Occipital lobe (tissue), 3 donors: ENCODE measurements at places on chromosomes 4 and X.

DNA sequence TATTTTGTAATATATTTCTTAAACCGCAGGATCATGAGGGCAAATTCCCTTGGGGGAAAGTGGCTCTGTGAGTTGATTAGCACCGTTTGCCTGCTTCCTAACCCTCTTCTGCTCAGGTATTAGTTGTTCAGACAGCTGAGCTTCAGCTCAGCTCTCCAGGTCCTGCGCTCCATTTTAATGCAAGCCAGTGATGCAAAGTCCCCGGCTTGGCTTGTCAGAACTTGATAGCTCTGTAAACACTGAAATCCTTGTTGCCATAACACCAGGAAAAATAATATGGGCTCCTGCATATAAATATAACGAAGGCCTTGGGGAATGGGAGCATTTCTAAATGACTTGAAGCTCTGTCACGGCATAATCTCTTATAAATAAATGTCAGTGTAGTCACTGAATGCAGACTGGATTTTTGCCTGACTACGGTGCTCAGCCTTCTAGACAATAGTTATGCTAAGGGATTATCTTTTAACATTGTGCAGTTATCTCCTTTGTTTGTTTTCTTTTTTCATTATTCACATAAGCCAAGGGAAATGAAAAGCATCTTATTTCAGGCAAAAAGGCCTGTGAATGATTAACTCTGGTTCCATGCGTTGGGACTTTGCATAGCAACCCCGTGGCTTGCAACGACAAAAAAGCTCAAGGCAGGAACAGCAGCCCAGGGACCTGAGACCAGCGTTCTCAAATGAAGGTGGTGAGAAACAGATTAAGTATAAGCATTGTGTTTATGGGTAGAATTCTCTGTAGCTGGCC, 253.2 kb downstream of the SPRY1 start:
- DNase-seq, result no peak

DNA sequence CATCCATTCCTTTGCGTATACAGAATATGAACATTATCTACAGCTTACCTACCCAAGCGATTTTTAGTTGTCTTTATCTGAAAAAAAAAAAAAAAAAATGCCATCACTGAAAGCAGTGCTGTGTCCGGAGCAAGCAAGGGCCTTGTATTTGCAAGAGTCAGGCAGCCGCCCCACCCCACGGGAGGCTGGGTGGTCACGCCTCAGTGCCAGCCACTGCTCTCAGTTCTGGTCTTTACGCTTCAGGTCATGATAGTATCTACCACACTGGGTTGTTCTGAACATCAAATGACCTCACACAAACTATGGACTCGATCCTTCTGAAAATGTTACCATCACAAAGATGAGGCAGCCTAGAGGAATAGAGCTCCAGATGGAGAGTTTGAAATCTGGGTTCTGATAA, 62.7 kb upstream of the HELT start:
- no peak for DNase-seq

DNA sequence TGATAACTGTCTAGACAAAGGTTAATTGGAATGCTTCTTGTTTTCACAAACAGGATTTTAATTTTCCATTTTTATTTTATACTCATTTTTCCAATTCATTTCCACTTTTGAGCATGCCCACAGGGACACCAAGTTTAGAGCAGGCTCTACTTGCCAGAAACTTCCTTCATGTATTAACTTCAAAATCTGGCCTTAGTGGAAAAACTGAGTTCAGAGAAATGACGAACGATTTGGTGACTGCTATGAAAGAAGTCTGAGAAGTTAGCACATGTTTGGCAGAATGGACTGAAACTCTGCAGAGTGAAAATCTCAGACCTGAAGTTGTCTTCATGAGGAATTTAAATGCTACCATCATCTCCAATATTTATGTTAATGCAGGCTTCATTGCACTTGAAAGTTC, 214.1 kb downstream of the THOC2 start:
- no peak for DNase-seq

GRCh38 chr4:101970547-101971155, 180.1 kb downstream of the BANK1 start:
- DNase-seq, result no peak
